ENCODE measurements at places on chromosomes 11 and 22. TPM values are rescaled to one million over a fixed set of nuclear protein-coding genes. Genes with fewer than 3 reads are reported as not detected.

GRCh38 chr22:26906464-26906863 lies 249.1 kb downstream of the MIAT start:
- DNase-seq: no peak

DNA sequence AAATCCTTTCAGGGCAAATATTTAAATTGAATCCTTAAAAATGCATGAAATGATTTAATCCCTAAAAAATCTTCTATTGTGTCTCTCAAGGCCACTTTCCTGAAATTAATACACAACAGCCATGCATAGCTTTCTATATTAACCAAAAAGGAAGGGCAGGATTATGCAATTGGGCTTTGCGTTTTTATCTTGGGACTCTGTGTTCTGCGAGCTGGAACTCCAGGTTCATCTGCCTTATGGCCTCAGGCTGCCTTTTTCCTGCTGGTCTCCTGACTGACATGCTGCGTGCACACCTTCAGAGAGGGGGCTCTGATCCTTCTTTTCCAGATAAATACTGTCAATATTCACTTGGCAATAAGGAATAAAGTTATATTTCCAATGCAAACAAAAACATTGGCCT lies 141.7 kb upstream of the GRIA4 start:
- no peak for DNase-seq

KRTAP5-10 gene
- not detected for total RNA-seq

RASSF10 gene
- total RNA-seq: 2.6 TPM

DRAP1 gene
- total RNA-seq: 111 TPM
